ENCODE measurements at places on chromosomes 3 and 15.

DNA sequence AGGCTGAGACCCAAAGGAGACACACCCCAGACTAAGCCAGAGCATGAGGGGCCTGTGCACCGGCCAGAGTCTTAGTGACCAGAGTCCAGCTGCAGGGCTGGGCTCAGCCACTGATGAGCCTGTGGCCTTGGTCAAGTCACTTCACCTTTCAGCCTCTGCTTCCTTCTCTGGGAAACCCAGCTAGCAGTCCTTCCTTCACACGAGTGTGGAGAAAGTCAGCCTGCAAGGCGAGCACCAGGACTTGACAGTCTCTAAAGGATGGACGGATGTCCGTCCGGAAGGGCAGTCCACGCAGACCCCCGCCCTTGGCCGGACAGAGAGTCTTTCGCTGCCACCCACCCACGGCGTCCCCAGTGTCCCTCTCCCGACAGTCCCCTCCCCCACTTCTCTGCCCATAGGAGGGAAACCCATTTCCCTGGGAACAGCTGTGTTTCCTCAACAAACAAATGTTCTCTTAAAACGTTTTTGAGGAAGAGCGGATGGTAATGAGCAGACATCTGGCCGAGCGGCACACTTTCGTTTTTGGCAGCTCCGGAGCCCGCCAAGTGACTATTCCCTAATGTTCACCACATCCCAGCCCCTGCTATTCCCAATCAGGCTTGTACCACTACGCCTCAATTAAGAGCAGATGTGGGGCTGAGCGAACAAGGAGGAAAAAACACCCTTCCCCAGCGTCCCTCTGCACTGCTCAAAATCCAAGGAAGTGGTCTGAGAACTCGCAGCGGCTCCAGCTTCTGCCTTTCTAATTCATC lies 129.1 kb upstream of the SMAD3 start:
- DNase-seq, result peak; percentile 82

- DNase-seq, result no peak
Observed at GRCh38 chr15:43214169-43214568, 6.6 kb downstream of the EPB42 start.

- DNase-seq, result no peak
Observed at GRCh38 chr3:101780661-101781060, 1.6 kb downstream of the NXPE3 start.

- no peak for DNase-seq
Observed at GRCh38 chr3:167653155-167653554, 587 bp downstream of the WDR49 start.

GRCh38 chr3:54071601-54072000 lies 50.8 kb upstream of the CACNA2D3 start:
- DNase-seq, result no peak

- no peak for DNase-seq
Observed at GRCh38 chr15:73637527-73637926, 4.3 kb upstream of the NPTN start.

DNA sequence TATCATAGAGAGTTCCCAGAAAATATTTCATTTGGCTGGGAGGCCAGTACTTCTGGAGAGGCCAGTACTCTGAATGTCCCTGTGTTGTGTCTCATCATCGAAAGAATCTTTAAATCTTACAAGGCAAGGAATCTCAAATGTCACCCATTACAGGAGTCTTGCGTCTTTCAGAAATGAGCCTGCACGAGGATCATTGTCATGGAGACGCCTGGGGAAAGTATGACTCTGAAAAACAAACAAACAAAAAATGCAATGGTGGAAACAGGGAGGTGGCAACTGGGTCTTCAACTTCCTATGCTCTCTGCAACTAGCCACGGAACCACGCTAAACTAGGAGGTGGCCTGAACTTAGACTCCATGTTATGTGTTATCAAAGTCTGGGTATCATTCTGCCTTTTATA lies 804.6 kb downstream of the EPHA3 start:
- DNase-seq, result no peak

- no peak for DNase-seq
Observed at GRCh38 chr3:112974894-112975293, at the start of gene CD200R1. CD200R1 (minus strand) TSS chr3:112975103; CDS start chr3:112974857, 246 bp downstream.

- no peak for DNase-seq
Observed at GRCh38 chr15:76843269-76843668, 61.9 kb downstream of the SCAPER start.

DNA sequence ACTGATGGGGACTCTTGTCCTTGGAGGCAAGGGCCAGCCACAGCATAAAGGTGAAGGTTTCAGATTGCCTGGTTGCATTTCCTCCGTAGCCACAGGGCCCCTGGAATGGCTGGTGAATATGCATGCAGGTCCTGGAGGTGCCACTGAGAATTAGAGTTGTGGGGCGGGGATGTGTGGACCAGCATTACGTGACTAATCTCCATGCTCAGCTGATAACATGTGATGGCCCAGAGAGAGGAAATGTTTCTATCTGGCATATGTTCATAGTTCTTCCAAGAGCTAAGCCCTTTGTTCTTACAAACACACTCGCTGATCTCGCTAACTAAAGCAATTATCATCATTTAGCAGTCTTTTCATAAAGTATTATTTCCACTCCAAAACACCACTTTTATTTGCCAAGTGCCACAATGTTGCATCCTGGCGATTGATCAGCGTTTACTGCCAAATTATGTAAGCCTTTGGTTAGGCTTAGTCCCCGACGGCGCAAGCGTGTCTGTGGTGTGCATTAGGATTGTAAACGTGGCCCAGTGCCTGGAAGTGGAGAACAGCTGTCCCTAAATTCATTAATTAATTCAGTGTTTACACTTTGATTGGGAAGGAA lies 55.9 kb downstream of the CGNL1 start:
- no peak for DNase-seq

DNA sequence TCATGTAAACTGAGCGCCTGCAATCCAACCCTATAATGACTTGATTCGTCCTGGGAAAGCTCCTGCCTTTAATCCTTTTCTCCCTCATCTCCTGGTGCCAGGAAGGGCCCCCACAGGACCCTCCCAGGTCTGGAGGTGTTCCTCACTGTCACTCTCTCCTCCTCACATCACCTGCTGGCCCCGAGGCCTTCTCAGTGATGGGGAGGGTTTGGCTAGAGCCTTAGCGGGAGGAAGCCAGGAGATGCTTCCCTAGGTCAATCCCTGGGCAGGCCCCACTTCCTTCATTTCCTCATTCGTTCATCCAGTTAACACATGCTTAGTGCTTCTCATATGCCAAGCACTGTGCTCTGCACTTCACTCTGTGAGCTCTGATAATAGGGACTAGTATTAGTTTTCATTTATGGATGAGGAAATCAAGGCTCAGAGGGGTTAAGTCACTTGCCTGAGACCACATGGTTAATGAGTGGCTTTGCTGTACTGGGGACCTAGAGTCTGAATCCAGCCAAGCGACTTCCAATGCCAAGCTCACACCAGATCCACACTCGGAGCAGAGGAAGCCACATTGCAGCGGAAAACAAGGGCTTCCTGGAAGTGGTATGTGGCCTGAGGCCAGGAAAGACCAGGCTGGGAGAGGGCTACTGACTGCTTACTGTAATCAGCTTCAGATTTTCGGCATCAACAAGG lies 50.3 kb upstream of the CHRNB4 start:
- DNase-seq, result no peak

- DNase-seq, result no peak
Observed at GRCh38 chr3:65284961-65285360, 597.2 kb upstream of the ADAMTS9 start.

- no peak for DNase-seq
Observed at GRCh38 chr3:190519886-190520285, 6.0 kb downstream of the IL1RAP start.

DNA sequence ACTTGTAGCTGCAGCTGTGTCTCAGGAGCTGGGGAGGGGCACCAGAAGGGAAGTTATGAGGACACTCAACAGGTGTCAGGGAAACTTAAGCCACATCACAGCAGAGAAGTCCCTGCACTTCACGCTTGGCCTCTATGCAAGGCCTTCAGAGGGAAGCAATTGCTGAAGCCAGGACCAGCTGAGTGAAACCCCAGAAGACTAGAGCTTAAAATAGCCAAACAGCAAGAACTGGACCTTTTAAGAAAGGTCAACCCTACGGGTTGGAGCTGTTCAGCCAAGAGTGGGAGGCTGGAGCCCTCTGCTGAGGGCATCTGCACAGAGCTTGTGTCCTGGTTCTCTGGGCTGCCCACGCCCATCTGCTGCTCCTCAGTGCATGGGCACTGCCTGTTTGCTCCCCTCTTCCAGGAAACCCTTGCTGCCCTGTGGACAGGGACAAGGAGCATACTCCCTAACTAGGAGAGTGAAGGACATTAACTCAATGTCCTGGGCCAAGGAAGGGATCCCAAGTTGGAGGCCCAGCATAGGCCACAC lies 3.9 kb upstream of the GRAMD2A start:
- no peak for DNase-seq

GRCh38 chr15:31474059-31474868 lies 147.6 kb downstream of the KLF13 start:
- no peak for DNase-seq

DNA sequence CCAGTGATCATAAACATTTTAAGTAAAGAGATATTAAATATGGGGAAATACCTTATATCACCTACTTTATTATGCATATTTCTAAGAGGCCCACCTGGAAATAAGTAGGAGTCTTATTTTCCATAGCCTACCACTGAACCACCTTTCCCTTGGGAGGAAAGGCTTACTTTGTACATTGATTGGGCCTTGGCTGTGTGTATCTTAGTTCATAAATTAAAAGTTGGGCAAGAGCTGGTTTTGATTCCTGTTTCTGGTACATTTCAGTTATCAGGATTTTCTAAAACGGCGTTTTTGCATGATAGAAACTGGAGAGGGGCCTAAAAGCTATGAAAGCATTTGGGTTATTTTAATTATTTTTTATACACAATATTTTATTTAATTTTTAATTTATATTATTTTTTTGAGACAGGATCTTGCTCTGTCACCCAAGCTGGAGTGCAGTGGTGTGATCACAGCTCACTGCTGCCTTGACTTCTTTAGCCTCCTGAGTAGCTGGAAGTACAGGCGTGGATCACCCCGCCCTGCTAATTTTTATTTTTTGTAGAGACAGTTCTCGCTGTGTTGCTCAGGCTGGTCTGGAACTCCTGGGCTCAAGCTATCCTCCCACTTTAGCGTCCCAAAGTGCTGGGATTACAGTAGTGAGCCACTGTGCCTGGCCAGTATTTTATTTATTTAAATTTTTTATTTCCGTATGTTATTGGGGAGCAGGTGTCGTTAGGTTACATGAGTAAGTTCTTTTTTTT lies 2.6 kb downstream of the GMPS start:
- no peak for DNase-seq

DNA sequence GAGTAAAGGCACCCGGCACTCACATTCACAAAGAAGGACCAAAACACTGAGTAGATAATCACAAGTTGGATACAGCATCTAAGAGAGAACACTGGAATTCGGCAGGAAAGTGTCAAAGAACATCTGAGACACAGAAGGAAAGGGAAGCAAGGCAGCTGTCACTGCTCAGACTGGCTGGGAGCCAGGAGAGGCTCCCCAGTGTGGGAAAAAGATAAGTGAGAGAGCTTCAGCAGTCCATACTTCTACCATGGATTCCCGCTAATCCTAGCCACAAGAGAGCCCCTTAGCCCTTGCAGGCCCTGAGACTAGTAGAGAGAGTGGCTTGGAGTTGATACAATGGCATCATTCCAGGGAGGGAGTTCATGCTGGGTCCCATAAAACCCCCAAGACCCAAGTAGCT lies 36.7 kb upstream of the CP start:
- no peak for DNase-seq

GRCh38 chr3:98232489-98232888 lies 31.6 kb upstream of the OR5H6 start:
- DNase-seq, result no peak

GRCh38 chr15:86540840-86541467 lies 461.3 kb downstream of the AGBL1 start:
- DNase-seq, result no peak

- no peak for DNase-seq
Observed at GRCh38 chr15:74173380-74174218, at the start of gene ISLR. ISLR (plus strand) TSS chr15:74173710; CDS start chr15:74174859, 1,149 bp downstream.

DNA sequence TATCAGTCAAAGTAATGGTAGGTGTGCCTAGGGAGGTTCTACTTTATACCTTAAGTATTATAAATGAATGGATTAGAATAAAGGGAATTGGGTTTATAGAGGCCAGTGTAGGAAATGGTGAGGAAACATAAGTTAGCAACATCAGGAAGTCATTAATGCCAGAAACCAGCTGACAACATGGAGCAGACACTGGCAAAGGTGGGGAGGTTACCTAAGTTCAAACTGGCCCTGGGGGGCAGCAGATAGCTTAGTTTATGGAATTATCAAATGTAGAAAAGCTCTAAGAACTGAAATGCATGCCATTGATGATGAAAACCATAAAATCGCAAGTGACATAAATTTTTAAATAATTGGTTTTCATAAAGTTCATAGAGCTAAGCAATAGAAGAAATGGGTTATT lies 498.6 kb downstream of the NAALADL2 start:
- DNase-seq, result no peak

- DNase-seq, result no peak
Observed at GRCh38 chr15:77992356-77993222, 84.9 kb downstream of the TBC1D2B start.

DNA sequence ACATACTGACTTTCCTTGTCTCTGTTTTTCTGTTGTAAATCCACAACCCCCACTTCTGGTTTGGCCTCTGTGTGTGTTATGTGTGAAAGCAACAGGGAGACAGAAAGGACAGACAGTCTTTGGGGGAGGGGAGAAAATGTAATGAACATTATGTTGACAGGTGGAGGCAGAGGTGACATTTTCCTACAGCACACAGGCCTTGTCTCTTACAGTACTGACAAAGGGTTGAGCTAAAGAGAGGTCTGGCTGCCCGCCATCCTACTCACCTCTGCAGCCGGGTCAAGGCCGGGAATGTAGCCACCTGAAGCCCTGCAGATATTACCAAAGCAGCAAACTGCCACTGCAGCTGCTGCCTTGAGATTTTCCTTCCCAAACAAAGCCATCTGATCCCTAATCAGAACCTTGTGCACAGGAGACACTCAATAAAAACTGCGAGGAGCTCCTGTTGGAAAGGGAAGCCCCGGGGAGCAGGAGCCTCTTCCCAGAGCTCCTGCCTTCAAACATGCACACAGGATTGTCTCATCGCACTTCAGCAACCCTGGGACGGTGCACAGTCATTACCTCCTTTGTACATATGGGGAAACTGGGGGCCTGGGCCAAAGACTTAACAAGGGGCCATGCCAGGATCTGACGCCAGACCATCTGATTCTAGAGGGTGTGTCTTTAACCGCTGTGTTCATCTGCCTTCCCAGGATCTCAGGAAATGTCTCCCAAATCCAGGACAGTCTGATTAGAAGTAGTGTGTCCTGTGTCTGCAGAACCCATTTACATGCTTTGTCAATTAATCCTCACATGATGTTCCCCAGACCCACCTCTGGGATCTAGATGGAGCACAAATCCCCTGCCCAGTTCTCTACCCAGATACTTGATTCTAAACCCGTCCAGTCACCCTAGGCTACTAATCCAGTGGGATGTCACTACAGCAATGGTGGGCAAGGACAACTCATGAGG lies 14.2 kb downstream of the MYO5C start:
- no peak for DNase-seq

DNA sequence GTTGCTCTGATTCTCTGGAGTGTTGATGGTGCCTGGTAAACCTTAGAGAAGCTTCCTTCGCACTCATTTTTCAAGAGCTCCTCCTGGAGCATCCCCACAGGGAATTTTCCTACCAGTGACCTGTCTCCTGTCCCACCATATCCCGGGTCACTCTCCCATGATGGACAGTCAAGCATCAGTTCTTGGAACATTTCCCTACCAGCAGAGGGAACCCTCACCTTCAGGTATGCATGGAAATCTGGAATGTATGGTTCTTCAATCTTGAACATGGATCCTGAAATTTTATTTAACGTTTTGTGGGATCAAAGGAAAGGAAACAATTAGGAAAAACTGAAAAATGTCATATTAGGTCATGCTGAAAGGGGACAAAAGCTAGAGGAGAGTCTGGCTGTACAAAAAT lies 153.8 kb downstream of the SPATA16 start:
- no peak for DNase-seq

- DNase-seq, result no peak
Observed at GRCh38 chr3:151687076-151687475, 46.7 kb upstream of the AADACL2 start.
